Panc1 (cell line): ENCODE measurements at places on chromosomes 1 and 21.

- DNase-seq: no peak
These were observed 145.6 kb downstream of the NR5A2 start for GRCh38 chr1:200173097-200173618.

DNA sequence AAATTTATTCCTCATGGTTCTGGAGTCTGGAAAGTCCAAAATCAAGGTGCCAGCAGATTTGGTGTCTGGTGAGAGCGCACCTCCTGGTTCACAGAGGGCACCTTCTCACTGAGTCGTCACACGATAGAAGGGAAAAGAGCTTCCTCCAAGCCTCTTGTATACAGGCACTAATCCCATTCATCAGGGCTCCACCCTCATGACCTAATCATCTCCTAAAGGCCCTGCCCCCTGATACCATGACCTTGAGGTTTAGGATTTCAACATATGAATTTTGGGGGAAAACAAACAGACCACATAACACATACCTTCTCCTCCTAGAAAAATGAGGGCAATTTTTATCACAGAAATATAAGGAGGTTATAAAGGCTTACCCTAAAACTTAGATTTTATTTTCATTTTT is 88.0 kb upstream of the NFIA start:
- DNase-seq: no peak

GRCh38 chr21:17386498-17386897 is 126.3 kb upstream of the CXADR start:
- DNase-seq: no peak

GRCh38 chr1:44655609-44656008 is 18.7 kb downstream of the TMEM53 start:
- DNase-seq: no peak

DNA sequence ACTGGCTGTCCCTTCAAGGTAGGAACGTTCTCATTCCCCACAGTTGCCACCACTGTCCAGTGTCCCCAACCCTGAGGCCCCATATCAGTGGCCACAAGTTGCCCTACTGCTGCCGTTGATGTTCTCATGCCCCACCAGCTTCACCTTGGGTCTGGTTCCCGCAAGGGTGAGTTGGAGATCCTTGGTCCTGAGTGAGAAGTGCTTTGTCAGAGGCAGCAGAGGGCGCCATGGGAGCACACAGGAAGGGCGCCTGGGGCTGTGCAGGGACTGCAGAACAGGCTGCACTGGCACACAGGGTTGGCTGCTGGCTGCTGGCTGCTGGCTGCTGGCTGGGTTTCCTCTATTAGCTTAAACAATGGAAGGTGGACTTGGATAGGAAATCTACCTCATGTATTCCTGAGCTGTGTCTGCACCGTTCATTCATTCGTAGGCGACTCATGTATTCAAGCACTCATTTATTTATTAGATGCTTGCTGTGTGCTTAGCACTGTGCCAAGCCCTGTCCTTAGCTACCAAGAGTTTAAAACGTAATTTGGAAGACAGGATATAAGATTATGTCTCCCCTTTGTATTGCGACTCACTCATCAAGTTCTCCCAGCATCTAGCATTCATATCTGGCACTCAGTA is 2.1 kb upstream of the S100A9 start:
- DNase-seq: no peak

- DNase-seq: no peak
These were observed 3.4 kb upstream of the MARCKSL1 start for GRCh38 chr1:32339363-32339978.

DNA sequence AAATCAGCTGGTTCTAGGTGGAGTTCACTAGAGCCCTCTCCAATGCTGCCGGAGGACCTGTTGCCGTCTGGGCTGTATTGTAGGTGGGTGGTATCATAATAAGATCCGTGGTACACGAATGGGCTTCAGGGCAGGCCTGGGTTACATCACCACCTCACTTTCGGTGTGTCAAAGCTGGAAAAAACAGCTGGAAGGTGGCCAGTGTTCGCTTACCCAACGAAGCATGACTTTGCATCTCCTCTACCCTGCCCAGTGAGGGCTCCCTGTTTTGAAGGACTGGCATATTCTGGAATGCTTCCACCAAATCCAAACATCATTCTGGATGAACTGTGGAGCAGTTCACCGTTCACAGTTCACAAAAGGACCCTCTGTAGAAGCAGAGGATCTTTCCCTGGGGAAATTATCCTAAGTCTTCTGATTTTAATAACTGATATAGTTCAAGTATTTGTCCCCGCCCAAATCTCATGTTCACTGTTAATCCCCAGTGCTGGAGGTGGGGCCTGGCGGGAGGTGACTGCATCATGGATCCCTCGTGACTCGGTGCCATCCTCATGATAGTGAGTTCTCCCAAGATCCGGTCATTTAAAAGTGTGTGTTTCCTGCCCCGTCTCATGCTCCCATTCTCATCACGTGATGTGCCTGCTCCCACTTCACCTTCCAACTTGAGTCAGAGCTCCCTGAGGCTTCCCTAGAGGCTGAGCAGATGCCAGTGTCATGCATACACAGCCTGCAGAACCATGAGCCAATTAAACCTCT is 429.0 kb downstream of the KIF26B start:
- no peak for DNase-seq

DNA sequence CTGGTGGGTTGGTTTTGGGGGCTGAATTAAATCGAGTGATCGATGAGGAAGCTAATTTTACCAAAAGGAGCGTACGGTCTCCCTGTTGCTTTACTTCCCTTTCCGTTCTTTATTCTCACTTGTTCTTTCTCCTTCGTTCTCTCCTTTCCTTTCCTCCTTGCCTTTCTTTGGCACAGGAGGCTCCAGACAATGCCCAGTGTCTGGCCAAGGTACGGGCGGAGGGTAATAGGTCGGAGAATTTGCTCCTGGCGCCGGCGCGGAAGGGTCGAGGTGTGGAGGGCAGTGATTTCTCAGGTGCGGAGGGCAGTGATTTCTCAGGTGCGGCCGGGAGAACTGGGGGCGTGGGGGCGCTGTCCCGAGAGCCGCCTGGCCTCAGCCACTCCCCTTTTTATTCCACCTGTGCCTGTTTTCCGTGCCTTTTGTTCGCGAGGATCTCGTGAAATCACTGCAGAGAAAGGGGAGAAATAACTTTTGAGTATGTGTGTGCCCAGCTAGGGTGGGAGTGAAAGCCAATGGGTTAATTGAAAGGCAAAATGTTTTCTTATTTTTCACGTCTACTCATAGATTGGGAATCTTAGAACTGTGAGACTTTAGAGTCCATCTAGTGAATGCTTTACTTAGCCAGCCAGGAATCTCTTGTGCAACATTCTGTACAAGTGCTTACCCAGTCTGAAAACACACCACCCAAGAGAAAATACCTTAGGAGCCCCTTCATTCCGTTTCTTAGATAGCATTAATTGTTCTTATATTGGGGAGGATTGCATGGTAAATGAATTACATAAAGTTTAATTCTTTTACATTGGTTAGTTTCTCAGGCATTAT is 1.3 kb downstream of the FNBP1L start:
- DNase-seq: no peak

- DNase-seq: no peak
These were observed 5.1 kb upstream of the DESI2 start for GRCh38 chr1:244647819-244648218.

DNA sequence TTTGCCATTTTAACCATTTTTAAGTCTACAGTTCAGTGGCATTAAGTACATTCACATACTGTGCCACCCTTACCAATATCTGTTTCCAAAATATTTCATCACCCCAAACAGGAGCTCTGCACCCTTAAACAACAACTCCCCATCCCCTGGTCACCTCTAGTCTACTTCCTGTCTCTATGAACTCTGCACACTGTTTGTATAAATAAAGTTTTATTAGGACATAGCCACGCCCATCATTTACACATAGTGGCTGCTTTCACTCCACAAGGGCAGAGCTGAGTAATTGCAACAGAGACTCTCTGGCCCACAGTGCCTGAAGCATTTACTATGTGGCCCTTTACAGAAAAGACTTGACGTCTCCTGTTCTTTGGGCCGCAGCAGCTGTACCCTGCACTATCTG is 30.1 kb downstream of the KCNAB2 start:
- no peak for DNase-seq
